ENCODE measurements at places on chromosomes 1 and 21.

DNA sequence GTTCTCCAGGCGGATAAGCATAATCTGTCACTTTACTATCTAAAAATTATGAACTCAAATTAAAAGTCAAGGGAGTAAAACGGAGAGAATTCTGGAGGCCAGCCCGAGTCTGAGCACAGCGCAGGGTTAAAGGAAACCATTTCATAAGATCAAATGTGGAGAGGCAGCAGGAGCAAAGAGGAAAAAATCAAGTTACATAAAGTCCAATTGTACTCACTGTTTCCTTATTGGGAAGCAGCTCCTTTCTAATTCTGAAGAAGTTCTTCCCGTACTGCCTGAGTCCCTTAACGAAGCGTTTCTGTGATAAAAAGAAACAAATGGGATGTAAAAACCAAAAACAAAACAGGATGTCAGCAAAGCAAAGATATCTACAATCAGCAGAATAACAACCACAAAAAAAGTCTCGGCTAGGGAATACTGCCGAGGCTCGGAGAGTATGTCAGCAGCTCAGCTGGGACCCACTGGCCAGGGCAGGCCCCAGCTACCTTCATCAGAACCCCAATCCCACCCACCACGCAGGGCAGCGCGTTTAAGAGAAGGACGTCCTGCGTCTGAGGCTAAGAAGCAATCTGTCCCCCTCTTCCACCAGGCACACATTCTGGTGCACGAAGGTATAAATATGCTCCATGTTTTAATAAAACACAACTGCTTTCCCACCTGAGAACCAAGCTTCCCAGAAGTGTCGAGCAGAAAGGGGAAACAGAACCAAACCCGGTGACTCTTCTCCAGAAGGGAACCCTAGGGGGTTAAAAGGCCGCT is 104.8 kb downstream of the SLC45A1 start:
- DNase-seq = no peak

DNA sequence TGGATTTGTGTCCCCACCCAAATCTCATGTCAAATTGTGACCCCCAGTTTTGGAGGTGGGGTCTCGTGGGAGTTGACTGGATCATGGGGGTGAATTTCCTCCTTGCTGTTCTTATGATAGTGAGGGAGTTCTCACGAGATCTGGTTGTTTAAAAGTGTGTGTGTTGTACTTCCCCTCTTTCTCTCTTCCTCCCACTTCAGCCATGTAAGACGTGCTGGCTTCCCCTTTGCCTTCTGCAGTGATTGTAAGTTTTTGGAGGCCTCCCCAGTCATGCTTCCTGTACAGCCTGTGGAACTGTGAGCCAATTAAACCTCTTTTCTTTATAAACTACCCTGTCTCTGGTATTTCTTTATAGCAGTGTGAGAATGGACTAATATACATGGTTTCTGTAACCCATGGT is 64.6 kb downstream of the RHOU start:
- no peak for DNase-seq

- DNase-seq = no peak
These were observed 781 bp downstream of the TTLL7 start for GRCh38 chr1:83998205-83998497.

GRCh38 chr1:211066781-211067384 is 67.1 kb downstream of the KCNH1 start:
- DNase-seq = no peak

DNA sequence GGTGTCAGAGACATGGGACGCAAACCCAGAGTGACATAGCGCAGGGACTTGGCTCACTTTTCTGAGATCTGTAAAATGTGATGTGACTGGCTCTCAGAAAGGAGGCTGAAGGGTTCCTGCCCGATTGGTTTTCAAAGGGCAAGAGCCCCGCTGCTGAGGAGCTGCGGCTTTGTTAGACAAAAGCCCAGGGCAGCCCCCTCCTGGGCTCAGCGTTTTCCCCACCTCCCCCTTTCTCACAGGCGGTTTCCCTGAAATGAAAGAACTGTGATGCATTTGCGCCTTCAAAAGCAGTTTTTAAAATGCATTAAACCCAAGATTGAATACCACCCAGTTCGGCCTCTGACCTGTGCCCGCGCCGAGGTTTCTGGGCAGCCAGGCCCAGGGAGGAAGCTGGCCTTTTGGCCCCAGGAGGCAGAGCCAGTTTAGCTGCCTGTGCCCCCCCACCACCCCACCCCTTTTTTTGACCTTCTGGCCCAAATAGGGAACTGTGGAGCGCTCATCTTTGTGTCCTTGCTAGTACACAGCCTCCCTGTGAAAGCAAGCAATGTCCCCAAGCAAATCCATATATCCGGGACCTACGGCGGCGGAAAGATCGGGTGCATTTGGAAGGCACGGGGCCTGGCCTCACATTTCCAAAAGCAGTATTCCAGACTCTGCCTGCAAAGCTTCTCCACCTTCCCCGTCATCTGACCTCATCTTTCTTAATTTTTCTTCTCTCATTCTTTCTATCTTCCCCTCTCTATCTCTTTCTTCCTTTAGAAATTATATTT is 28.6 kb downstream of the CD247 start:
- DNase-seq = no peak

DNA sequence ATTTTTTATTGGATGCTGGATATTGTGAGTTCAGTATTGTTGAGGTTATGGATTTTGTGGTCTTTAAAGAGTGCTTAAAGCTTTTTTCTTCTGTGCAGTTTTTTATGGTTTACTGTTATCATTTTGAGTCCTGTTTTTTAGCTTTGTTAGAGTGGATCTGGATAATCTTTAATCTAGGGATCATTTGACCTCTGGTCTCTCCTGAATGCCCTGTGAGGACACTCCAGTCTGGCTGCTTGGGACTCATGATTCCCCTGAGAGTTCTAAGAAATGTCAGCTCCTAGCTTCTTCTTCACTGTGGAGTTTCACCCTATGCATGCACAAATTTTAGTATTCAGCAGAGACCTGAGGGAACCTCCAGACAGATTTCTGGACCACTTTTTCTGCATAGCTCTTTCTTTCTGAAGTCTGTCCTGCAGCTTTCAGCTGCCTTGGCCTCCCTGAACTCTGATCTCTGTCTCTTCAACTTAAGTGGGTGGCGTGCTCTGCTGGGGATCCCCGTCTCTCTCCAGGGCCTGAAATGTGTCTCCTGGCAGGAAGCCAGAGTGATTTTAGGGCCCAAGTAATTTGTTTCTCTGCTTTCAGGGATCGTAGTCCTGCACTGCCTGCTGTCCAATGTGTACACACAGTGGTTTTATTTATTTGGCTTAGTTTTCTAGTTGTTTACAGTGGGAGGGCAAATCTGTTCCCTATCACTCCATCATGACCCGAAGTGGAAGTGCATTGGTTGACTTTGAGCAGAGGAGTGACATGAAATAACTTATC is 14.7 kb downstream of the PEX14 start:
- DNase-seq = no peak

DNA sequence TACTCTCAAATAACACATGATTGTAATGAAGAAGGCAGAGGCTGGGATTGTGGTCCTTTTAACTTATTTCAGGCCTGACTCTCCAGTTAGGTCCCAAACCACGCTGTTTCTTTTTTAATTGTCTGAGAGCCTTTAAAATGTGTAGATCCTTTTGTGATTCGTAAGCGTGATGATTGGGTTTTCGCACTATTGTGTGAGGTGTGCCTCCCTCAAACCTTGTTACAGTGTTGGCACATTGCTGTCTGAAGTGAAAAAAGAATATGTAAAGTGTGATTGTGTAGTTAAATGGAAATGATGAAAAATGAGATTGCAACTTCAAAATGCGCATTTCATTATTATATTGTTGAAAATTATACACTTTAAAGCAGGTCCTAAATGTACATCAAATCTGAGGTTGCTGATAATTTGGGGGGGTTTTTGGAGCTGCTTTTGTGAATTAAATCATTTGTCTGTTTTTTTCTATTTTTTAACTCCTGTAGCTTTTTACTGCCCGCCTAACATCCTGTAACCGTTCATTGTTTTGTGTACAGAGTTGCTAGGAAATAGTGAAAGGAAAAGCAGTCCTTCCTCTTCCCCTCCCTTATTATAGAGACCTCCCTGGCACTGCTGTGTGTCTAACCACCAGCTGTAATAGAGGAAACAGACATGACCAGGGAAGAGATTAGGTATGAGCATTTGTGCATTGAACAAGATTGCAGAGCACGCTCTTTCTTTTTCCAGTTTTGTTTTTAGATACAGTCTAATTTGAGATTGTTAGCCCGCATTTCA is 43.3 kb downstream of the IARS2 start:
- no peak for DNase-seq

- no peak for DNase-seq
These were observed 61.8 kb upstream of the DNAH14 start for GRCh38 chr1:224867715-224868114.

GRCh38 chr1:151143057-151143435 is 3.4 kb downstream of the SEMA6C start:
- DNase-seq = no peak

GRCh38 chr1:150720703-150721102 is at the start of gene HORMAD1:
TSS of gene HORMAD1 (minus strand) at chr1:150720895. CDS start at chr1:150719505, 1,390 bp downstream.
- DNase-seq = no peak

- no peak for DNase-seq
These were observed 435.4 kb downstream of the SETD4 start for GRCh38 chr21:35624901-35625300.

- DNase-seq = no peak
These were observed 34.3 kb downstream of the TRABD2B start for GRCh38 chr1:47962750-47963492.

DNA sequence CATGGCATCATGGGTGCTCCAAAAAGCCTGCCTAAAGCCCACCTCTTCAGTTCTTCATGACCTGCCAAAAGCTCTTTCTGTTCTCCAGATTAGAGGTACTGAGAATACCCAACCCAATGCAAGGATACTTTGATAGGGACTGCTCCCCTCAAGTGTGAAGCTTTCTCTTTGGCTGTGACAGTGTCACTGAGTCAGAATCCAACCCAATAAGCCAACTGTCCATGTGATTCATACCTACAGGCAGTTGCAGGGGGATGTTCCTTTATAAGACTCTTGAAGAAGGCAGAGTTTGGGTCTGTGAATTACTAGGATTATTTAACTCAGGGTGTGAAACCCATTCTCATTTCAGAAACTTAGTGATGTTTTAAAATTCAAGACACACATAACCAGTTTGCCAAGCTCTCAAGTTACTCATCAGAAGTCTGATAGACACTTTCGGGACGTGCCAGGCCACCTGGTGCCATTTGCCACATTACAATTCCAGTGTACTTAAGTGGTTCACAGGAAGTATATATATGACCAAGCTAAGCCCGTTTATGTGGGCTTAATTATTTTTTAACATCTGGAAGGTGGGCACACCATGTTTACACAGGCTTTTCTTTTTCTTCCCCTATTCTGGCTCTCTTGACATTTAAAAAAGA is 265.8 kb downstream of the NFIA start:
- DNase-seq = no peak

DNA sequence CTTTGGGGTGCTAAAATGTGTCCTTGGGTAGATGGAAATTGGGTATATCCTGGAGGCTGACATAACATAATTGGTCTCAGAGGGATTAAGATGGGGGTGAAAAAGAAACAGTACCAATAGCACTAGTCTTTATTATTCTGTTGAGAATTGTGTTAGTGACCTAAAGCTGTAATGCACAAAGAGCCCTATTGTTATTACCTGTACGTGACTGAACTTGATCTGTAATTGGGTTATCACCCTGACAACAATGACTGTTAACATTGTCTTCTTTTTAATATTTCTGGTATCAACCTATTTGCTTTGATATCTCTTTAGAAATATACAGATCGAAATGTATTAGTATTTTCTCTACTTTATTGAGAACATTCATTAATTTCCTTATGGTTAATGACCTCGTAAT is 147.6 kb downstream of the NEK7 start:
- DNase-seq = no peak

- DNase-seq = no peak
These were observed 70.6 kb downstream of the PTGER3 start for GRCh38 chr1:70977041-70977440.

DNA sequence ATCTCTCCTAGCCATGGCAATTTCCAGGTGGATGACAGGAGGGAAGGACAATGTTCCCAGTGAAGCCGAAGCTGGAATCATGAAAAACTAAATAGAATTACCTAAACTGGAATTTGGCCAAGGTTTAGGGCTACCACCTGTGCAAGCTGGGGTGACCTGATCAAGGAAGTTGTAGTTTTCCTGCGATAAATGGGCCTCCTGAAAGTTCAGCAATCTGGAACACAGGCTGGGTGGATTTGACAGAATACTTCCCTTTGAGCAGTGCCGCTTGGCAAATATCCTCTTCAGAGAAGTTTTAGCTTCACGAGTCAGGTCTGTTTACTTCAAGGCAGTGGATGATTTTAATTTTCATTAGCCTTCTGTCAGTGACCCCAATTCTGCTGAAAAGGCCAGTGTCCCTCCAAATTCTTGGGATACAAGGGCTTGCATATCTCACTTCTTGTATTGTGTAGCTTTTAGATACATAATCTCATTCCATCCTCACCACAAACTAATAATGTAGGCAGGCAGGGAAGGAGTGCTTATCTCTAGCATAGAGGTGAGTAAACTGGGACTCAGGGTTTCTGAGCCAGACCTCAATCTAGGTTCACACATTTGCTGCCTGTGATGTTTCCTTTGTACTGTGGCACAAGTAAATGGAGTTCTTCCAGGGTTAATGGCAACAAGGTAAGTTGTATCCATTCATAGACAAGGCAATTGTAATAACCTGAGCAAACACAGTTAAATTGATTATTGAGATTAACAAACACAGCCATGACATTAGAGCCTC is 349.4 kb downstream of the NUF2 start:
- DNase-seq = no peak

DNA sequence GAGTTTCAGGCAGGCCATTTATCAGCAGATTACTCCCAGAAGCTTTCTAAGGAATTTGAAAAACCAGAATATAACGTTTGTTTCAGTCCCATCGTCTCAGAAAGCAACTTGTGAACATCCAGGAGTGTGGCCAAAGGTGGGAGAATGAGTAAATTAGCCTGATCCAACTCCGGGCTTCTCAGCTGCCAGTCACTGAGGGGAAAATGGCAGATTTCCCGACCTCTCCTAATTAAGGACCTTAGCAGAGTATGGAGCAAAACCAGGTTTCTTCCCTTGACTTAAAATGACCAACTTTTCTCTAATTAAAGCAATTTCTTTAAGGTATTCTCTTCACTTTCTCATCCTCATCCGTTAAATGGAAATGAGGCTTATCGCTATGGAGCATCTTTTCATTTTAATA is 1.0 kb downstream of the CORT start:
- DNase-seq = no peak

DNA sequence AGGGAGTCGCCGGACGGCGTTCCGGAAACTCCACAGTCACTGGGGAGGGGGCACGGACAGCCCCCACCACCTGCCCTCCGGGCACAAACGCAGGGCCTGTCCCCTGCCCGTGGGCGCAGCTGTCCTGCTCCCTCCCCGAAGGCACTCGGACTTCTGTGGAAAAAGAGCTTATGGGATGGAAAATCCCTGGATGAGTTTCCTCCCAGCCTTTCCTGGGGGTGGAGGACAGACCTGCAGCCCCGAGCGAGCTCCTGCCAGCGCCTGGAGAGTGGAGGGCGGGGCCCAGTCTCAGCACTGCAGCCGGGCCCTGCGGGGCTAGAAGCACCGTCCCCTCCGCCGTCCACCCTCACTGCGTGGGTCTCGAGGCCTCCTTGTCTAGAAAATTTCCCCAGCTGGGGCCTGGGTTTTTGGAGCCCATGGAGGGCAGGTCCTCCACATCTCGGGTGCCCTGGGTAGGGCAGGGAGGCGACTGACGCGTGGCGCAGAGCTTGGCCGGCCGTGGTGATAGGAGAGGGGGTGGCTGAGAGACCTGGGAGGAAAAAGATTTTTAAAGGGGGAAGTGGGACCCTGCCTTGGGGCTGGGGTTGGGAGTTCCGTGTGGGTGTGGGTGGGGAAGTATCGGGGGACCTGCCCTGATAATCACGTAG is 6.4 kb upstream of the COL6A1 start:
- DNase-seq = no peak

Measured in HS-27A (cell line).